Brain microvascular endothelial cell (primary cell): ENCODE measurements at places on chromosomes 5 and 9.

GRCh38 chr9:136088939-136089696 is 6.0 kb downstream of the NACC2 start:
- DNase-seq, result no peak

GRCh38 chr9:71801826-71802225 is 33.5 kb upstream of the CEMIP2 start:
- no peak for DNase-seq

DNA sequence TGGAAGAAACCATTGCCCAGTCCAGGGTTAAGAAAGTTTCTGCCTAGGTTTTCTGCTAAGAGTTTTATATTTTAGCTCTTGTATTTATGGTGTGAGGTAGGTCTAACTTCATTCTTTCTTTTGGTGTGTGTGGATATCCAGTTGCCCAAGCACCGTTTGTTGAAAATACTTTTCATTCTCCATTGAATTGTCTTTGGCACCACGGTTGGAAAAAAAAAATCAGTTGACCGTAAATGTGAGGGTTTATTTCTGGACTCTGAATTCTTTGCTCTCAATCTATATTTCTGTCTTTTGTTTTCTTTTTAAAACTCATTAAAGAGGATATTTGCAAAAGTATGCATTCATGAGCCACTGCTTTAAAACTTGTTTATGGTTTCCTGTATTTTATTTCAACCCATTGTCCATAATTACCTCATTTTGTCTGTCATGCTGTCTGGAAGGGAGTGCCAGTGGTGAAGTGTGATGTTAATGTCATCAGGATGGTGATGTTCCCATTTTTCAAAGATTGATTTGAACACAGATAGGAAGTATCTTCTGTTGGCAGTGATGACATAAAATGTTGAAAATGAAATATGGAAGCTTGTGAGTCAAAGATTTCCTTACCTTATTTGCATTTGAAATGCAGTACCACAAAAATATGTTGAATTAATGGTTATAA is 33.9 kb downstream of the HABP4 start:
- no peak for DNase-seq

- DNase-seq, result no peak
Observed at GRCh38 chr9:37668116-37668601, 17.4 kb downstream of the FRMPD1 start.

DNA sequence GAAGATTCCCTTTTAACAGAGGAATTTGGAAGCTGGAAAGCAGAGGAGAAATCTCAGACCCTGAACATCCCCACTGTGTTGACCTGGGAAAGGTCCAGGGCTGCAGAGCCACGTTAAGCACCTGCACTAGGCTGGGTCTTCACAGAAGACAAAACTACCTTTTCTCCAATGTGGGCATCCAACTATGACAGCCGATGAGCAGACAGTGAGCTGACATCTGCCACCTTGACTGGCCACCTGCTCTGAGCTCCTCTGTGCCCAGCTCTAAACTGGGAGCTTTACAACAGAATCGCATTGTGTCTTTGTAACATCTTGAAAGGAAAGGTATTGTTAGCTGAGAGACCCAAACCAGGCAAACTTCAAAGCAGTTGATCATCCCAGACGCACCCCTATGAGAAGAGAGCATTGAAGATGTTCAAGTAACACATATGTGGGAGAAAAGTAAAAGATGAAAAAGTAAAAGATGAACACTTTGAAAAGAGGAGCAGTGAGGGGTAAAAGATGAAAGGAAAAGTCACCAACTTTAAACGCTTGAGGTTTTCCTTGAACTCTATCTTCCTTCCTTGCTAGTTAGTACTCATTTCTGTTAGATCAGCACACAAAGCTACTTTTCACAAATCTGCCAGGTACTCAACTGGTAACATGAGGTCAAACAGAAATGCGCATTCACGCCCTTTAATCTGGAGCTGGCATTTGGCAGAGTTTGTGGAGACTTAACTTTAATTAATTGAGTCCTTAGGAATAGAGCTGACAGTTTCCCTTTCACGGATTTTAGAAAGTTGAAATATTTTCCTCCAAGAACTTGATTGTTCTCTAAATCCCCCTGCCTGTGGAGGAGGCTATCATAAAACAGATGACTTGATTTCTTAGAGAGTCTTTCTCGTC is 53.2 kb upstream of the CTXN3 start:
- no peak for DNase-seq

DNA sequence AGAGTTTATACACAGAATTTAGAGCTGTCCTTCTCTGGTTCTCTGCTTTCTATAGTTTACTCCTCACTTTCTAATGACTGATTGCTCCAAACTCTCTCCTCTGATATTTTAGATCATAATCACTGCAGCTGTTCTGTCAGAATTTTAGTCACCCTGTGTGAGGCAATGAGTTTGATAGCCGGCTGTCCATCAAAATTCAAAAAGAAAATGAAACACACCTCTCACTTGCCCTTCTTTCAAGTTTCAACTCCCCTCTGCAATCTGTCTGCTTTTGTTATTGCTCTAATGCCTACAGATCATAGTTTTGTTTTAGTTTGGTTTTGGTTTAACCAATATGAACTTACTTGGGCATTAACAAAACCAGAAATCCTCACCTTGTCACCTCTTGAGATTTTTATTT is 23.3 kb upstream of the ABLIM3 start:
- no peak for DNase-seq

DNA sequence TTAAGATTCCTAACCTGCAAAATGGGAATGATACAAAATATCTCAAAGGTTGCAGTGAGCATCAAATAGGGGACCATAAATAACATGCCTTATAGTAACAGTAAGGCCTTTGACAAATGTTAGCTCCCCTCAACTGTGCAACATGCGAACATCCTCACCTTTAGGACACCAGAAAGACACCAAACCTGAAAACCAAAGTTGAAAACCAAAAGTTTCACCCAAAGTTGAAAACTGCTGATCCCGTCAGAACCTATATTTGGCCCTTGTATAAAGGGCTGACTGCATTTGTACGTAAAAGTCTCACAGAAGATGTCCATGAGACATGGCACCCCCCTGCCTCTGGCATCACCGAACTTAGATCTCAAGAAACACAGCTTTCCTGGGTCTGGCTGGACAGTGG is 12.1 kb downstream of the CDK5RAP2 start:
- DNase-seq, result no peak

GRCh38 chr9:18542837-18543405 is 69.0 kb downstream of the ADAMTSL1 start:
- no peak for DNase-seq

DNA sequence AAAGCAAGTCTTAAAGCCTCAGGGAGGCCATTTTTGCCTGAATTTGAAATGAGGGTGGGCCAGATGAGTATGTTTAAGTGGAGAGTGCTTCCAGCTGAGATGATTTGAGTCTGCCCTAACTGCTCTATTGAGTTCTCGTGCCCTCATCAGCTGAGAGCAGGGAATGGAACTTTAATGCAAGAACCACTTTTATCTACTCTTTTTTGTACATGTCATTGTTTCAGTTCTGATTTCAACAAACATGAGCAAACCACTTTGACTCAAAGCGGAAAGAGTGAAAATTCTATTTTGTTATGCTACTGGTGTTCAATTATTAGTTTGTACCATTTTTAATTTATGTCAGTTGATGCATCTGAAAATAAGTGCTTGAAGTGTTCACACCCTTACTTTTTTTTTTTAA is 35.8 kb downstream of the DCAF10 start:
- DNase-seq, result no peak

GRCh38 chr9:135602789-135603481 is 36.4 kb downstream of the GLT6D1 start:
- peak; percentile 25 for DNase-seq
